Activated CD8-positive, alpha-beta T cell treated with anti-CD3 and anti-CD28 coated beads, Interleukin-2, amount 10 ng/mL, durations not matched to agents 7 days and 5 days (primary cell): ENCODE measurements at places on chromosomes 3 and 15. TPM values are rescaled to one million over a fixed set of nuclear protein-coding genes. Genes with fewer than 3 reads are reported as not detected.

The MOBP gene
- not detected for total RNA-seq

The PP2D1 gene
- not detected for total RNA-seq

The CCRL2 gene
- 10.1 TPM for total RNA-seq

The STAB1 gene
- 0.05 TPM for total RNA-seq

The GALNT15 gene
- total RNA-seq: not detected

The IL5RA gene
- total RNA-seq: not detected

- H3K36me3 ChIP-seq: no peaks in the 10 kb centered on the region
- no peak overlapping the region for H3K4me3 ChIP-seq
- no peak overlapping the region for H3K27ac ChIP-seq
- H3K27me3 ChIP-seq: peaks cover 2% of the 10 kb centered on the region
- H3K4me1 ChIP-seq: no peaks in the 10 kb centered on the region
- no peak for DNase-seq
Observed at GRCh38 chr3:40054568-40055222, 245.3 kb downstream of the MYRIP start.

DNA sequence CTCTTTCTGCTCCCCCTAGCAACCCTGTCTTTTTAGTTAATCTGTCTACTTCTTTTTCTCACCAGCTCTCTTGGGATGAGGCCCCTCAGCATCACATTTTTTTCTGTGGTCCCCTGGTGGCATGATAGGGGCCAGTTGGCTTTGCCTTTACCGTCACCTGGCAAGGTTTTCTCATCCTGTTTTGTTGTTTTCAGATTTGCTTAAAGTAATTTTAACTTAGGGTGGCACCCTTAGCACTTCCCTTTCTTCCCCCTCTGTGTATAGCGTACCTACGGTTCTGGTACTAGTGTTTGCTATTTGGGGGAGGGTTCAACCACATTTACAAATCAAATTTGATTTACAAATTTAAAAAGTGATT, 35.6 kb downstream of the PDCD6IP start:
- peaks cover 14% of the 10 kb centered on the region for H3K4me1 ChIP-seq
- H3K36me3 ChIP-seq: peaks cover 45% of the 10 kb centered on the region
- H3K4me3 ChIP-seq: no peak overlapping the region
- no peaks in the 10 kb centered on the region for H3K27me3 ChIP-seq
- H3K27ac ChIP-seq: no peak overlapping the region

DNA sequence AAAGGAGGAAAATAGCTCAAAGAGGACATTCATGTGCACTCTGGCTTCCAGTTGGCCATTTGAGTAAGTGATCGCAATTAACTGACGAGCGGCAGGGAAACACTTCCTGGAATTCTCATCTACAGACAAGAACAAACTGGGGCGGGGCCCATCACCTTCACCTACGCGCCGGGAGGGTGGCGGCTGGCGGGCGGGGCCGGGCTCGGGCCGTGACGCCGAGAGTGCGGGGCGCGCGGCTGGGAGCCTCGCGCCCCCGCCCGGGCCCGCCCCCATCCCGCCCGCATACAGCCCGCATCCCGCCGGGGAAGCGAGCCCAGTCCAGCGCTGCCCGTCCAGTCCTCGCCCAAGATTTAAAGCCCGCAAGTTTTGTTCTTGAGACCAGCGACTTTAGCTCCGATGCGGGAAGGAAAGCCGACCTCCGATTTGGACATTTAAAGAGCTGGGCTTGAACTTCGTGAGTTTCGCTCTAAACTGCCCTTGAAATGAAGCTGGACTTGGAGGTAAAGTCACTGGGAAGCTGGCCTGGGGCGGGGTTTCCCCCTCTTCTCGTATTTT, at the start of gene B3GNT5:
B3GNT5 (plus strand) TSS at position 281 of the 555 bp plus-strand sequence. CDS start 16,546 bp downstream, outside the sequence.
- DNase-seq: peak; percentile 37
- H3K4me1 ChIP-seq: peaks cover 9% of the 10 kb centered on the region

DNA sequence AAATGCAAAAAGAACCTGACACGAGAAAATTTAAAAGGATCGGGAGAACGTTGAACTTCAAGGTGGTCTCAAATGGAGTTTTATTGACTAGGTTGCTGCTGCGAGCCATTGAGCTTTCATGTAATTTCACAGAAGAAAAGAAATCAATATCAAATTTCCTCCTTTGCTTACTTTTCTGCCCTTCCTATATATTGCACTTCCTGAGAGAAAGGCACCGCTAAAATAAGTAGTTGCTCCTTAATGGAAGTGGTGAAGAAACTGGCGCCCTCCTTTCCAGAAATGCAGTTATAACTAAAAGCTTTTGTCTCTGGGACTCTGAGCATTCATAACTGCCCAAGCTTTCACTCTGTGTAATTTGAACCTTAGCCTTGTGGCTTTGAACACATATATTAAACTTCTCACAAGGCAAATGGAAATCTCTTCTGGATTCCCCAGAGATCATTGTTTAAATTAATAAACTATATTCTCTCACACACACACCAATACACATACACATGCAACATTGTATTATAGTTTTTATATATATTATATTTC, 13.4 kb downstream of the EID1 start:
- H3K27me3 ChIP-seq: peaks cover 7% of the 10 kb centered on the region
- DNase-seq: no peak
- no peaks in the 10 kb centered on the region for H3K36me3 ChIP-seq
- H3K4me3 ChIP-seq: no peak overlapping the region
- H3K27ac ChIP-seq: no peak overlapping the region

GRCh38 chr3:33926998-33927605, 128.7 kb downstream of the PDCD6IP start:
- no peaks in the 10 kb centered on the region for H3K36me3 ChIP-seq
- H3K27me3 ChIP-seq: peaks cover 5% of the 10 kb centered on the region
- no peak overlapping the region for H3K4me3 ChIP-seq
- no peak for DNase-seq
- no peak overlapping the region for H3K27ac ChIP-seq

GRCh38 chr3:33174095-33174494, 44.5 kb downstream of the SUSD5 start:
- peaks cover 8% of the 10 kb centered on the region for H3K27me3 ChIP-seq
- H3K4me3 ChIP-seq: no peak overlapping the region
- no peak for DNase-seq
- H3K27ac ChIP-seq: no peak overlapping the region
- no peaks in the 10 kb centered on the region for H3K36me3 ChIP-seq

DNA sequence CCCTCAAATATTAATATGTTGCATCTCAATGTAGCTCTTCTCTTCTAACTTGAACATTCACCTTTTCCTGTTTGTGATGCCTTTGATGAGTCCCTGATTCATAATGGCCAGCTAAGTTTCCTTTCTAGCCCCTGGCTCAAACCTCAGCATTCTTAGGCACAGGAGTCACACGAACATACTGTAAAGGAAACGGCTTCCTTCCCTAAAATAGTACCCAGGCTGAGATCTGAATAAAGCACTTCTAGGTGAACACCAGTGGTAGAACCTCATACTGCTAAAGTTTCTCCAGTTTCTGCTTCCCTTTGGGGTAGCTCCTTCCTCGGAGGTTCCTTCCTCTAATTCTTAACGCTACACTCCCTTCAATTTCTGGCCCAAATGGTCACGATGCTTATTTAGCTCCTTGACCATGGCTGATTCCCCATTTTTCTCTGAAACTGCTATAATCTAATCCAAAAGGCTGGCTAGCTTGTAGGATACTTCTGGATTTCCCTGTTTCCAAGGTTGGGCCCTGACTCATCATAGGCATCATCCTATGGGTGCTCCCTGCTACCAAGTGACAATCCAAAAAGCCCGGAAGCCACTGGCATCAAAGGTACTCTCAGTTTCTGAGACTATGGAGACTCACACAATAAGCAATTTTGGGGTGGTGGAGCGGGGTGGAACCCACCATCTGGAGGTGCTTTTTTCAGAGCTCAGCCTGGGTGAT, 2.4 kb downstream of the ANAPC13 start:
- H3K4me1 ChIP-seq: peaks cover 35% of the 10 kb centered on the region
- no peak for DNase-seq

GRCh38 chr3:181631901-181632300, 79.8 kb upstream of the SOX2 start:
- H3K4me1 ChIP-seq: no peaks in the 10 kb centered on the region
- no peak overlapping the region for H3K4me3 ChIP-seq
- no peaks in the 10 kb centered on the region for H3K27me3 ChIP-seq
- no peak overlapping the region for H3K27ac ChIP-seq

DNA sequence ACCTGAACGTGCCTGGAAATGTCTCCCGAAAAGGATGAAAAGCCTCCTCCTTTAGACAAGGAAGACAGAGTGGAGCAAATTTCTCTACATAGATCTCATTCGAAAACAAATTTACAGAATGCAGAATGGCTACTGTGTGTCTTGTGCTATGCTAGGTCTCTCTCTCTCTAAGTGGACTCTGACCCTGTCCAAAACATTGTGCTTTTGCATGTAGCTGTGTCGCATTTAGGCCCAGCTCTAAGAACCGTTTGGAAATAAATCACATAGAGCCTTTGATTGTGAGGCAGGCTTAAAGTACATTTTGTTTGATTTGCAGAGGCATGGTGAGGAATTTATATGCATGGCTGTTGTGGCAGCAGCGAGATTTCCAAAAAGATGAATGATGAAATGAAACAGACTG, 198.0 kb downstream of the SV2B start:
- H3K4me3 ChIP-seq: no peak overlapping the region
- DNase-seq: no peak
- no peaks in the 10 kb centered on the region for H3K36me3 ChIP-seq

- H3K4me3 ChIP-seq: no peak overlapping the region
- DNase-seq: no peak
- H3K36me3 ChIP-seq: no peaks in the 10 kb centered on the region
- H3K4me1 ChIP-seq: no peaks in the 10 kb centered on the region
- no peak overlapping the region for H3K27ac ChIP-seq
Observed at GRCh38 chr3:117235304-117235703, 525.7 kb downstream of the TUSC7 start.

- H3K36me3 ChIP-seq: no peaks in the 10 kb centered on the region
- H3K4me3 ChIP-seq: no peak overlapping the region
- H3K27me3 ChIP-seq: no peaks in the 10 kb centered on the region
- no peak overlapping the region for H3K27ac ChIP-seq
Observed at GRCh38 chr15:56891852-56892440, 26.5 kb upstream of the TCF12 start.

DNA sequence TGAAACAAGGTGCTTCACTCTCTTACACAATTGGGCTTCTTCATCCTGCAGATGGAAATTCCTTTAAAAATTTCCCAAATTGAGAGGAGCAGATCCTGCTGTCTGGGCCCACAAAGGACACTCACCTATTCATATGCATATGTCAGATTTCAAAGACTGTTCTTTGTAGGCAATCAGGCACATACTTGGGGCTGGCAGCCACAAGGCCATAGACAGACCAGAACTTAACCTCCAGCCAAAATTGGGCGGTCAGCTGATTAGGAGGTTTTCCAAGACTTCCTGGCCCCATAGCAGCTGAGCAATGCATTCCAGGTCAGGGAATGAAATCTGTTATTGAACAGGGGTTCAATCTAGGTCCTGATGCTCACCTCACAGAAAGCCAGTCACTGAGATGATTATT, 15.0 kb upstream of the HPS3 start:
- H3K27ac ChIP-seq: no peak overlapping the region
- H3K27me3 ChIP-seq: no peaks in the 10 kb centered on the region
- H3K4me1 ChIP-seq: no peaks in the 10 kb centered on the region
- H3K36me3 ChIP-seq: no peaks in the 10 kb centered on the region
- no peak overlapping the region for H3K4me3 ChIP-seq
